ENCODE measurements at places on chromosomes 16 and 17.

GRCh38 chr16:11112723-11113348 is 143.2 kb downstream of the SOCS1 start:
- H3K27me3 ChIP-seq, result no peaks in the 10 kb centered on the region
- H3K4me1 ChIP-seq, result peaks cover 24% of the 10 kb centered on the region
- no peak for DNase-seq
- H3K27ac ChIP-seq, result no peak overlapping the region

GRCh38 chr17:10192972-10193371 is 5.4 kb downstream of the GAS7 start:
- no peak overlapping the region for H3K27ac ChIP-seq
- H3K27me3 ChIP-seq, result no peaks in the 10 kb centered on the region
- peaks cover 18% of the 10 kb centered on the region for H3K4me1 ChIP-seq
- H3K36me3 ChIP-seq, result no peaks in the 10 kb centered on the region

GRCh38 chr17:31724619-31725018 is 134.4 kb downstream of the COPRS start:
- H3K27me3 ChIP-seq, result no peaks in the 10 kb centered on the region
- no peaks in the 10 kb centered on the region for H3K36me3 ChIP-seq
- H3K27ac ChIP-seq, result no peak overlapping the region
- H3K4me1 ChIP-seq, result no peaks in the 10 kb centered on the region
- no peak for DNase-seq

- H3K36me3 ChIP-seq, result no peaks in the 10 kb centered on the region
- no peak within 1 kb of the TSS for H3K27ac ChIP-seq
- peaks cover 13% of the 10 kb centered on the region for H3K27me3 ChIP-seq
Observed at GRCh38 chr16:57802341-57803133, at the start of gene KIFC3. KIFC3 (minus strand) TSS chr16:57802491; CDS start chr16:57798243, 4,248 bp downstream.

DNA sequence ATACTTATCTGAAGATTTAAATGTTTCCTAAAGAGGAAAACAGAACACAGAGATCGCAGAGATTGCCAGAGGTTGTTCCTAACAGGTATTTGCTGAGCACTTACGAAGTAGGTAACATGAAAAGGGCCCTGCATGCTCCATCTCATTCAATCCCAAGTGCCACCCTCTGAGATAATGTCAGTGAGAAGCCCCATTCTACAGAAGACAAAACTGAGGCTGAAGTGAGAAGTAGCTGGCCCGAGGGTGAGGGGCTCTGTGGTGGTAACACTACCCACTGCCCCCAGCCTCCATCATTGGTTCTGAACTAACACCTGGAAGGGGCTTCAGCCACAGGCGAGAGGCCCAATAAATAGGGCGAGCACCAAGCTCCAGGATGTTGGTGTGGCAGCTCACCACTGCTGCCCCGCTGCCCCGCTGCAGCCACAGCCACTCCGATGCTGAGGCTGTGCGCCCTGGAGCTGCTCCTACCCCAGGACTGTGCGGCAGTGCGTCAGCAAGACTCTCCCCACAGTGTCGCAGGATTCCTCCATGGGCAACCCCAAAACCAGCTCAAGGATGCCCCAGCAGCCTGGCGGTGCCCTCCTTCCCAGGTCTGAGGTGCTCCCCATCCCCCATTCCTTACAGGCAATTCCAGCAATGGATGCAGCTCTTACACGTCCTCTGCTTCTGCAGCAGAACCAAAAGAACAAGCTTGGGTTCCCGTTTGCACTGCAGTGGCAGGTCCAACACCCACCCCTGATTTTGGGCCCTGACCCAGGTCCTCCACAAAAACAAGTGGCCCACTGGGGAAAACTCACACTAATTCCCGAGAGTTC is 10.3 kb downstream of the FLCN start:
- peaks cover 83% of the 10 kb centered on the region for H3K36me3 ChIP-seq
- no peak overlapping the region for H3K27ac ChIP-seq
- H3K4me3 ChIP-seq, result no peak overlapping the region
- no peaks in the 10 kb centered on the region for H3K4me1 ChIP-seq
- no peak for DNase-seq
- H3K27me3 ChIP-seq, result no peaks in the 10 kb centered on the region
